ENCODE measurements at places on chromosomes 16 and 17.

- no peak for DNase-seq
These were observed 6.2 kb upstream of the NOTUM start for GRCh38 chr17:81967244-81967532.

- no peak for DNase-seq
These were observed 113.3 kb downstream of the AATF start for GRCh38 chr17:37062021-37062420.

DNA sequence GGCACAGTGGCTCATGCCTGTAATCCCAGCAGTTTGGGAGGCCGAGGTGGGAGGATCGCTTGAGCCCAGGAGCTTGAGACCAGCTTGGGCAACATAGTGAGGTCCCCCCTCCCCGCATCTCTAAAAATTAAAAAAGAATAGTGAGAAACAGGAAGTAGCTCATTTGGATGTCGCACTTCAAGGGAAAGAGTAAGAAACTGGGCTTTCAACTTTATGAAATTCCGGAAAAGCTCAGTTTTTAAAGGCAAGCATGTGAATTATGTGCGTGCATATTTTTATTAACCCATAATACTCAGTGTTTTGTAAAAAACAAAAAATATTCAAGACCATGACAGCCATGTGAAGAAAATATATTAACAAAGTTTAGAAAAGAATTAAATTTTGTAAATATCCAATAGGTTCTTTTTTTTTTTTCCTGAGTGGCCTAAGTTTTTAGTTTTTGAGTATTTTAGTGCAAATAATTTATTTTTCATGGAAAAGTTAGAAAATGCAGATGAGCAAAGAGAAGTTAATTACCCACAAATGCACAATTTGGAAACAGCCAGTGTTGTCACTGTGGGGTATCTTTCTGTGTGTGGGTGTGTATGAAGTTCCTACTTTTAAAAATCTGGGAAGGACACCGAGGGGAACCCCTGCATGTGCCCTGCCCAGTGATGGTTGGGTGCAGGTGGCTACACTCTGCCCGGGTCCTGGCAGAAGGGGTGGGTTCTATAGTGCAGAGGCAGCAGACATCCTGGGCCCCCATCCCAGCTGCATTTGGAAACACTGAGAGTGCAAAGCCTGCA is 40.0 kb downstream of the CIBAR2 start:
- DNase-seq: no peak

- no peak for DNase-seq
These were observed 2.4 kb upstream of the USP36 start for GRCh38 chr17:78842881-78843565.

- no peak for DNase-seq
These were observed 137.5 kb downstream of the SDK2 start for GRCh38 chr17:73506470-73507435.
